COR-L47 (cell line): ENCODE measurements at places on chromosomes 13 and 19.
A peak's percentile ranks its signal among the peaks of the same experiment; 100 is the strongest.

DNA sequence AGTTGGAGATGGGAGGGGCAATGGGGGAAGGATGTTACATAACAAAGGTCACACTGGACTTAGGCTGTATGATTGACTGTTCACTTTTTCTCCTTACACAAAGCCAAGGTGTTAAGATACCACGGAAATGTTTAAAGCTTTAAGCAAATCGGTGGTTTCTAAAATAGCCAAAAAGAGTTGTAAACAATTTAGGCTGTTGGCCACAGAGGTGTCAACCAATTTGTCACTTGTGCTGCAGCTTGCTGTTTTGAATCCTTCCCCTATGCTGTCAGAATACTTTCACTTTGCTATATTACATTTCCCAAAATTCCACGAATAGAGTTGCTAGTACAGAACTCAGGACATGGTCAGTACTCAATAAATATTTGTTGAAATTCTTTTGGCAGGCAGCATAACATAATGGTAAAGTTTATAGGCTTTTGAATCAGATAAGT, 149.3 kb downstream of the VWA8 start:
- no peak for DNase-seq

DNA sequence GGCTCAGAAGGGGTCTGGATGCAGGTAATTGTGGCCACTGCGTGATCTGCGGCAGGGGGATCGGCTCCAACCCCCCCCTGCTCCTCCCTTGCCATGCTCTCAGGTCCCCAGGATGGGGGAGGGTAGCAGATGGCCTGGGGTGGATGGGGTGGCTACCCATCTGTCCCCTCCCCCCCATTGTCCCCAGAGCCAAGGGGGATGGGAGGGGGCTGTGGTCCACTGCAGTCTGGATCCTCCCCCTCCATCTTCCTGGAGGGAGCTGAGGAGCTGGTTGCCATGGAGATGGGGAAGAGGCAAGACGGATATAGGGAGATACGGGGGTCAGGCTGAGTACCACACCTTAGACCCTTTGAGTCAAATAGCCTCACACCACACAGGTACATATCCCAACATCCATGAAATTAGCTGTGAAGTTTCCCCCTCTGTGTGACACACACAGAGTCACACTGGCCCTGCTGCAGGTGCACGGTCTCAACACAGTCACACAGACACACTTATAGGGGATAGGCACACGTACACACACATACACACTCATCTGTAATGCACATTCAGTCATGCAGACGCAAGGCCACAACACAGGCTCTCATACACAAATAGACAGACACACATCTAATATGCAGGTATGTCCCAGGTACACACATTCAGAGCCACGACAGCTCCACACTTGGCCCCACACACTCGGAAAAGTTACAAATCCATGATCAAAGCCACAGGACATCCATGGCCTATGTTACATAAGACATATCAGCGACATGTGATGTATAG, 1.8 kb upstream of the NOVA2 start:
- DNase-seq = no peak

GRCh38 chr13:101115762-101116171, 300.5 kb downstream of the NALCN start:
- DNase-seq = no peak

DNA sequence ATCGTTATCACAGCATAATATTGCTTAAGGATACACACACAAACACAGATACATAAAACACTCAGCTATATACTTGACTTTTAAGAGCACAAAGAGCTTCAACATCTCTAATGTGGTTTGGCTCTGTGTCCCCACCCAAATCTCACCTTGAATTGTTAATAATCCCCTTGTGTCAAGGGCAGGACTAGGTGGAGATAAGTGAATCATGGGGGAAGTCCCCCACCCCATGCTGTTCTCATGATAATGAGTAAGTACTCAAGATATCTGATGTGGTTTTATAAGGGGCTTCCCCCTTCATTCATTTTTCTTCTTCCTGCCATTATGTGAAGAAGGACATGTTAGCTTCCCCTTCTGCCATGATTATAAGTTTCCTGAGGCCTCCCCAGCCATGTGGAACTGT, 481.4 kb downstream of the PCDH9 start:
- DNase-seq = no peak

- DNase-seq = no peak
These were observed 14.5 kb downstream of the ARHGEF7 start for GRCh38 chr13:111129465-111130115.

- peak; percentile 7 for DNase-seq
These were observed 160.4 kb upstream of the SGCG start for GRCh38 chr13:23020246-23020843.

DNA sequence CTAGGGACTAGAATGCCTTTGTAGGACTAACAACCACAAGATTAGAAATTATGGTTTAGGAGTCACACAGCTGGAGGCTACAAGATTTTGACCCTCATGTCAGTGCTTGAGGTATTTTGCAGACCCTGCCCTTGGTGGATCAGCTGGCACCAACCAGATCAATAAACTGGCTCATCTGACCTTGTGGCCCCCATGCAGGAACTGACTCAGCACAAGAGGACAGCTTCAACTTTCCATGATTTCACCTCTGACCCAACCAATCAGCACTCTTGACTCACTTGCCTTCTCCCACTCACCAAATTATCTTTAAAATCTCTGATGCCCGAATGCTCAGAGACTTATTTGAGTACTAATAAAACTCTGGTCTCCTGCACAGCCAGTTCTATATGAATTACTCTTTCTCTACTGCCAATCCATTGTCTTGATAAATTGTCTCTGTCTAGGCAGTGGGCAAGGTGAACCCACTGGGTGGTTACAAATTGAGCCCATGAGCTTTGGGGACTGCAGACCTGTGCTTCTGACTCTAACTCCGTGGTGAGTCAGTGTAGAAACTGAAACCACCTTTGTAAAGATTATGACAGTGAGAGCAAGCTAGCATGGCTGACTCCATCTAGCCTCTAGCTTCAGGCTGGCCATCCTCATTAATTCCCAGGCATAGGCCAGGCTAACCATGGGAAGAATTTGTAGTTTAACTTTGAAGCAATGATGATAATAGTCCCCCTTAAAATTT, 33.9 kb upstream of the CEACAM8 start:
- no peak for DNase-seq

DNA sequence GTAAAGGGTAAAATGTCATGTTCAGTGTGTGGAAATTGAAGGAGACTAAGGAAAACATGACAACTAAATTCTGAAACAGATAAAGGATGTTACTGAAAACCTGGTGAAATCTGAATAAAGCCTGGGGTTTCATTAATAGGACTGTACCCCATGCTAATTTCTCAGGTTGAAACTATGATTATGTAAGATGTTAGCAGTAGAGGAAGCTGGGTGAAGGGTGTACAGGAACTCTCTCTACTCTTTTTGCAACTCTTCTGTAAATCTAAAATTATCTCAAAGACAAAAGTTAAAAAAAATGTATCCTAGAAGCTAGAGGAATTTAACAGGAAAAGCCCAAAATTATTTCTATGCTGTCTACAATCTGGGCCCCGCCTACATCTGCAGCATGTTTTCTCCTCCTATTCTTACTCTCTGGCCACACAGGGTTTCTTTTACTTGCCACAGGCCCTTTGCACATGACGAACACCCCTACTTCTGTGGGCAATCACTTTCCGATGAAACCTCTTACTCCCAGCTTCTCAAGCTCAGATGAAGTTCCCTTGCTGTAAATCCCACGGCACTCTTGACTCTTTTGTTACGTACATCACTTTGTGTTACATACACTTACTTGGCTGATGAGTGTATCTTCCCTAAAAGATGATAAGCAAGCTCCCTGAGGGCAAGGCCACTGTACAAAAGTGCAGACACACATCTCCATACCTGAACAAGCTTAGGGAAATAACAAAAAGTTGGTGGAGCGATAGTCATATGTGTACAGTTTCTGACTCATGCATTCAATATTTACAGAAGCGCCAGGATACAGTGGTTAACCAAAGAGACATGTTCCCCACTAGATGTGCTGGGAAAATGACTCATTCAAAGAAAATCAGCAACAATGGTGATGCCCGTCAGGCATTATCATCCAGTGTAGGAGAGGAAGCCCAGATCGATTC, 32.6 kb downstream of the RUBCNL start:
- no peak for DNase-seq

- no peak for DNase-seq
These were observed 9.8 kb downstream of the SHISA7 start for GRCh38 chr19:55433292-55433691.
